ENCODE measurements at places on chromosomes 13 and 19. TPM values are rescaled to one million over a fixed set of nuclear protein-coding genes. Genes with fewer than 3 reads are reported as not detected.

GRCh38 chr13:94660695-94661326, 51.5 kb downstream of the SOX21 start:
- peak; percentile 51 for DNase-seq

DNA sequence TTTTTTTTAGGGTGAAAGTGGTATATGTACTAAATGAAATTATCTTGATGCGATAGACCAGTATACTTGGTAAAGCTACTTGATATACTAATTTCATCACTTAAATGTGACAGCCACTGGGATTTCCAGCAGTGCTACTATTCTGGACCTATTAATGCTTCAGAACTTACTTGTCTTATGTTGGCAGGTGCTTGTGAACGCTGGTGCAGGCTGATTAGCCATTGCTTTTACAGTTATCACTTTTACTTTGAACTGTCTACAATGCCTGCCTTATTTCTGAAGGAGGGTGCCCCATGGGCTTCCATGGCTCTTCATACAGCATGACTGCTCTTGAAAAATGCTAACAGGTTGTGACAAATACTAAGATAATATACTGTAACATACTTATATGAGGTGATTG, 294.7 kb downstream of the GPC6 start:
- no peak for DNase-seq

- peak; percentile 29 for DNase-seq
Measured at GRCh38 chr19:16627193-16627927, 644 bp downstream of the MED26 start.

- DNase-seq: peak; percentile 10
Measured at GRCh38 chr19:35220315-35220921, 8.1 kb downstream of the FAM187B start.

DNA sequence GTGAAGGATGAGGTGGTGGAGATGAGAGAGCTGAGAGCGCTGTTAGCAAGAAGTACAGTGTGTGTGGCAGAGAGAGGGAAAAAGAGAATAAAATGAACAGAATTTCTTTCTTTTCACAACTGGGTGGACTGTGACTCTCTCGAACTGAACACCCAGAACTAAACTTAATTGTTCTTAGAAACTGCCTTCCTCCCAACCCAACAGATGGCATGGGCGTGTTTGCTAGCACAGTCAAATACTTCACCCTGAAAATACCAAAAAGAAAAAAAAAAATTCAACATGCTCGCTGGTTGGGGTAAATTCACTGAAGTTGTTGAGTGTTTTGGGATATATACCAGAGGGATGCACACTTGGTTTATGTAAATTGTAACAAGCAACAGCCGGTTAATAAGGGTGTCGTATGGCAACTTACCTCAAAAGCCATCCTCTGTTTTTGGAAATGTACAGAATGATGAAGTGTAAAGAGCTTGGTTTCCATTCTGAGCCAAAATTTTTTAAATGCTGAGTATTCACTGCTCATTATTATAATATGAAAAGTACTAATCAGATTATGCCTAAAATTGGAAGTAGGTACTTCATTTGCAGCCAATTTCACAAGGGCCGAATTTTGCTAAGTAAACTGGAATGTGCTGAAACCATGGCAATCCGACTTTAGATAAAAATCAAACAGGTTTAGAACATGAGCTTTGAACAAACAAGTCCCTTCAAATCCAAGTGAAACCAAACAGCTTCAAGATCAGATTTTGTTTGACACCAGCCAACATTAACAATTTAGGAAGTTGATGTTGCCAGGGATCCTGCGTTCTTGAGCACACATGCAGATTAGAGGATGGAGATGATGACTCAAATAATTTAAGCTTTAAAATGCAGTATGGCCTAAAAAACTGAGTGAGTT, 115.8 kb downstream of the ZIC5 start:
- peak; percentile 26 for DNase-seq

GRCh38 chr19:41706741-41707501, 1.5 kb upstream of the CEACAM5 start:
- DNase-seq: peak; percentile 77

DNA sequence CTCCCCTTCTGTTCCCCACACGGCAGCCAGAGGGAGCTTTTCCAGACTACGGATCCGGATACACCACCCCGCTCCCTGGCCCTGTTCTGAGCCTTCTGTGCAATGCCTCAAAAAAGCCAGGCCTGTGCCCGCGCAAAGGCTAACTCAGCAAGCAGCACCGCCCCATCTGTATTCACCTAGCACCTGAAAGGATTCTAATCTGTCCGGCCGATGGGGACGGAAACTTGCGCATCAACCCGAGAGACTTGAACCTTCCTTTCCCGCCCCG, 589 bp downstream of the ZBTB45 start:
- peak; percentile 91 for DNase-seq

GRCh38 chr19:15841875-15842569, 26.6 kb upstream of the OR10H1 start:
- no peak for DNase-seq

DNA sequence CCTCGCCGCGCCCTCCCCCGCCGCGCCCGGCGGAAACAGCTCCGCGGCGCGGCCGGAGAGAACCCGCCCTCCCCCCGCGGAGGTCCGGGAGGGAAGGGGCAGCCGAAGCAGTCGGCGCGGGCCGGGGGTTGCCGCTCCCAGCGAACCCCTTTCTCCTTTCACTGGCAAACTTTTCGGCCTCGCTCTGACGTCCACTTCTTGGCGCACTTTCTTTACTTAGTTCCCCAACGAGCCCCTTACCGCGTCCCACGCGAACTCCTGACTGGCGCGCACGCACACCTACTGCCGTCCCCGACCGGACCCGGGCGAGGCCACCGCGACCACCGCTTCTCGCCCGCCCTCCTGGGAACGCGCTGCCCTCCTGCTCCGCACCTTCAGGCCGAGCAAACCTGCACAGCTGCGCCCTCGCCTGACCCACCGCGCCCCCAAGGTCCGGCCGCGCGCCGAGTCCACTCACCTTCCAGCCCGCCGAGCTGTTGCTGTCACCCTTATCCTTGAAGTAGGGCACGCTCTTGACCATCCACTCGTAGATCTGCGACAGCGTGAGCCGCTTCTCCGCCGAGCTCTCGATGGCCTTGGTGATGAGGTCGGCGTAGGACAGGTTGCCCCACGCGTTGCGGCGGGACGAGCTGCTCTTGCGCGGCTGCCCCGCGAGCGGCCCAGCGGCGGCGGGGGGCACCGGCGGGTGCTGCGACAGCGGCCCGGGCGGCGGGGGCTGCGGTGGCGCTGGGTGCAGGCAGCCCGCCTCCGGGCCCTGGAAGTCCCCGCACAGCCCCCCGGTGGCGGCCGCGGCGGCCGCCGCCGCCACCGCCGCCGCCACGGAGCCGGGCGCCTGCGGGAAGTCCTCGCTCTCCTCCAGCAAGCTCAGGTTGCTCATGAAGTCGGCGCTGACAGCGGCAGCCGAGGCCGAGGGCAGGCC, 1.1 kb downstream of the FOXO1 start:
- peak; percentile 55 for DNase-seq

DNA sequence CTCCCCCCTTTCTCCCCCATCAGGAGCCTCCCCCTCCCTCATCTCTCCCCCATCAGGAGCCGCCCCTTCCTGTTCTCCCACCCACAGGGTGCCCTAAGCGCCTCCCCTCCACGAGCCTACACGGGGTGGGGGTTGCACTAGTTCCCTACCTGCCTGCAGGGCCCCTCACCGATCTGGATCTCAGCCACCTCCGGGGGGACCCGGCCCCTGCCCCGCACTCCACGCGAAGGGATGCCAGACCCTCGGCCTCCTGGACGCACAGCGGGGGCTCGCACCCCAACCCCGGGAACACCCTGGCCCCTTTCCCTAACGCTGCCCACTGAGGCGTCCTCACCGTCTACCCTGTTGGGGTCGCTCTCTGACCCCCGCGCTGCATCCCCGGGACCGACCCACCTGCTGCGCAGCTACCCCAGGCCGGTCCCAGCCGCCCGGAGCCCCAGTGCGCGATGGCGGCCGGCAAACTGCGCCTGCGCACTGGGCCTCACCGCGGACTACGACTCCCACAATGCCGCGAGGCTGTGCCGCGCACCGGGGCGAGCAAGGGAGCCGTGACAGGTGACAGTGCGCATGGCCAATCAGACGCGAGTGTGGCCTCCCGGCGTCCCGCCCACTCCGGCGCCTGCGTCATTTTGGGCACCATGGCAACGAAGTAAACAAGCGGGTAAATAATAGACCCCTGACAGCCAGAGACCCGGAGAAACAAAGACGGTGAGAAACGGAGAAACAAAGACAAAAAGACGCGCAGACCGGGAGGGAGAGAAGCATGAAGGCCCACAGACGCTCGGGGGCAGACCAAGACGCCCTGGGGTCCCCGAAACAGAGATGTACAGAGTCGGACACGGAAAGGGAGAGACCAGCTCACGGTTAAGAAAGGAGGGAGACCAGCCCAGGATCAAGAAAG, at the start of gene ZSCAN18:
Gene ZSCAN18 (minus strand): TSS at position 451 of the 901 bp plus-strand sequence. CDS start 7,964 bp downstream, outside the sequence.
- DNase-seq: peak; percentile 97

GRCh38 chr13:106184790-106185189, 350.7 kb downstream of the EFNB2 start:
- DNase-seq: no peak

- no peak for DNase-seq
Measured at GRCh38 chr13:49977992-49978391, 18.9 kb upstream of the TRIM13 start.

- DNase-seq: no peak
Measured at GRCh38 chr13:76296751-76297150, 589.5 kb downstream of the KCTD12 start.

DNA sequence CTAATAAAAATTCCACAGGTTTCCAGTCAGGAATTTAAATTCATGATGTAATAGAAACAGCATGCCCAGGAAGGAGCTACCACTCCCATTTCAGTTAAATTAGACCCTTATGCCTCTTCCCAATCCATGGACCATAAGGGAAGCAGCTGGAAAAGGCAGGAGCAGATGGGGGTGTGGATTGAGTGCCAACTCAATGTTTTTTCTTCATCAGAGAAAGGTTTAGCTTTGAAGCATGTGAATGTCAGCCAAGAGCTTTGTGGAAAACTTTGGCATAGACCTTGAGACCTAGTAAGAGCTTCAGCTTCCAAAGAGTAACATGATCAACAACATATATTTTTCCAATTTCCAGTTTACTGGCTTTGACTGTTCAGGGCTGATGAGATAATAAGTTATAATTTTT, 2139.9 kb downstream of the PCDH9 start:
- no peak for DNase-seq

GRCh38 chr19:35585848-35586247, at the start of gene PMIS2:
TSS of gene PMIS2 (plus strand) at chr19:35586173. CDS start at chr19:35586260, 87 bp downstream.
- DNase-seq: peak; percentile 62

DNA sequence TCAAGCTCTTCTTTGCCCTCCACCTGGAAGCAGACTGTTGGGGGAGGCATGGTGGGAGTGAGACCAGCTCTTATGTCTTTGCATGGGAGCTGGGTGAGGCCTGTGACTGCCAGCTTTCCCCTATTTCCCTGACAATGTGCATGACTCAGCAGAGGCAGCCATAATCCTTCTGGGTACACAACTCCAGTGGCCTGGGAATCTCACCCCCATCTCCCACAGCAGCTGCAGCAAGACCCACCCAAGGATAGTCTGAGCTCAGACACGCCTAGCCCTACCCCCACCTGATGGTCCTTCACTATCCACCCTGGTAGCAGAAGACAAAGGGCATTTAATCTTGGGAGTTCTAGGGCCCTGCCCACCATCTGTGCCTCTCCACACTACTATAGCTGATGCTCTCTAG, 41.4 kb upstream of the FGF14 start:
- no peak for DNase-seq

Gene TGFBR3L
- total RNA-seq: 1.6 TPM

Gene PCP2
- not detected for total RNA-seq

Gene TUBA3C
- total RNA-seq: not detected

Gene NPAS1
- 2.1 TPM for total RNA-seq

Gene SGCG
- 0.88 TPM for total RNA-seq

Gene KLK7
- total RNA-seq: not detected

Gene ZNF878
- total RNA-seq: 1.3 TPM

All from A673 (cell line).